ENCODE measurements at places on chromosomes 7 and 10.

DNA sequence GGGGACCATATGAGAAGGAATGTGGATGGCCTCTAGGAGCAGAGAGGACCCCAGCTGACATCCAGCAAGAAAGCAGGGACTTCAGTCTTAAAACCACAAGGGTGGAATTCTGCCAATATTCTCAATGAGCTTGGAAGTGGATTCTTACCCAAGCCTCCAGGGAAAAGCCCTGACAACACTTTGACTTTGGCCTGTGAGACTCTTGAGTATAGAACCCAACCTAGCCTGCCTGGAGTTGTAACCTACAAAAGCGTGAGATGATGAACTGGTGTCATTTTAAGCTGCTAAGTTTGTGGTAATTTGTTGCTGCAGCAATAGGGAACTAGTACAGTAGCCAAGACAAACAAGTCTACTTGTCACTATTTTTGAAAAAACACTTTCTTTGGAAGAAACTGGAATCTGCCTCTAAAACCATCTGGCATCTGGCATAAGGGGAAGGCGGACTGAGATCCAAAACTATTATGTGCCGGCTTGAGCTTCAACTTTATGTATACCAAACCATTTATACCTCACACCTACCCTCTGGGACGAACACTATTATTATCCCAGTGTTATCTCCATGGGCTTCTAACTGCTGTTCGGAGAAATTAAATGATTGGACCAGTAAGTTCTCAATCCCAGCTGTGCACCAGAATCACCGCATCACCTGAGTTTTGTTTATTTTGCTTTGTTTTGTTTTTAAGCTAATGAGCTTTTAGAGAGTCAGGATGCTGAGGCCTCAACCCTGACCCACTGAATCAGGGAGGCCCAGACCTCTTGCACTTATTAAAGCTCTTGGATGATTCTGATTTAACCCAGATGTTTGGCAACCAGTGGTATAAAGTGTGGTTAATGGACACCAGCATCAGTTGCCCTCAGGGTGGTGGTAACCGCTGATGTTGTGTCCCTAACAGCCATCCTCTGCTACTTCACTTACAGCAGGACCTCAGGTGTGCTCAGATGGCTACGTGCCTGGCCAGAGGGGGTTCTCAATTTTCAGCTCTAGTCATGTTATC is 83.0 kb downstream of the C1GALT1 start:
- DNase-seq, result no peak

DNA sequence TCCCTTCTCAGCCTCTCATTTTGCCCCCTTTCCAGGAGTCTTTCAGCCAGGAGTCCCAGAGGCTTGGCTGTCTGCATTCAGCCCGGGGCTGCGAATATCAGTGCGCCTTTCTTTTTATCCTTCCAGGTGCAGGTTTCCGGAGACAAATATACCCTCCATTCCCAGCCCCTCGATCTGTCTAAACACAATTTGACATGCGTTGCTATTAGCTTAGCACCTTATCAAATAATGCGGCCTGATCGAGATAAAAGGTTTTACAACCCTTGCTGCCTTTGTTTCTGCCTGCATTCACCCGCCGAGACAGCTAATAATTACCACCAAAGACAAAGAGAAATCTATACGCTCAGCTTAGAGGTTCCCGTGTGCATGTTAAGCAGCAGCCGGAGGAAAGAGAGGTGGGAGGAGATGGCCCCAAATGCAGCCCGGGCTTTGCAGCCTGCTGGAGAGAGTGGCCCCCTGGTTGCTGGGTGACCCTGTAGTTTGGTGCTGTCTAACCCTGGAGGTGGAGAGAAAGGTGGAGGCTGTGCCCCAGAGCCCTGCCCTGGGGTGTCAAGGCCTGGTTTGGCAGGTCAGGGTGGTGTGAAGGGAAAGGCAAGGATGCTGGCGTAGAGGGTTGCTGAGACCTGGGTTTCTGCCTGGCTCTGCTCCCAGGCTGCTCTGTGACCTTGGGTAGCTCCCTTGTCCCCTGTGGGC is 185.3 kb downstream of the RPS24 start:
- DNase-seq, result no peak

- DNase-seq, result no peak
Observed at GRCh38 chr10:125871338-125871737, 9.8 kb downstream of the DHX32 start.

GRCh38 chr7:33940503-33940902 is 35.2 kb downstream of the BMPER start:
- DNase-seq, result no peak

GRCh38 chr10:127161482-127161881 is 34.9 kb downstream of the INSYN2A start:
- no peak for DNase-seq

DNA sequence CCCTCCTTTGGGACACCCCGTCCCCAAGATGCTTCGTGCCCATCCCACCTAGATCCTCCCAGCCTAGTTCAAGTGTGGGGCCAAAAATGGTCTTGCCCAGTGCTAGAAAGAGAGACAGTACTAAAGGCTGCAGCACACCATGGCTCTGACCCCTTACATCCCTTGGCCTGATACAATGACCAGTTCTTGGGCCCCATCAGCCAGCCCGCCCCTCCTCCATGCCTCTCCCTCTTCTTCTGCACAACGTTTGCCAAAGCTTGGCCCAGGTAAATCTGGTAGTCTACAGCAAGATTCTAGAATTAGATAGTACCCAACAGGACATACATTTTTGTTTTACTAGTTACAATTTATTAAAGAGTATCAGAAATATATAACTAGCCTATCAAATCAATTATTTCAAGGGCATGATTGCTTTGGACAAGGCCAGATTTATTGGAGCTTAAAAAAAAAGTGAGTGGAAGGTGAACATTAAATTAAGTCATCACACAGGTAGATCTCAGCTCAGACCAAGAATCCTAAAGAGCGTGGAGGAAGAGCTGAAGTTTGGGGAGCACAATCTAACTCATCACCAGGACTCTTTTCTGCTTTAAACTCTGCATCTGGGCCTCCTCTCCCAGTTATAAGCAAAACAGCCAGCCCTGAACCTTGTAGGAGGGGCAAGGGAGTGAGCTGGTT is 69.8 kb downstream of the ZMIZ1 start:
- no peak for DNase-seq

- no peak for DNase-seq
Observed at GRCh38 chr10:43121444-43121843, 16.8 kb upstream of the CSGALNACT2 start.

- DNase-seq, result no peak
Observed at GRCh38 chr7:25543798-25544197, 315.5 kb upstream of the NPVF start.

GRCh38 chr10:51421853-51422252 is 277.5 kb downstream of the CSTF2T start:
- DNase-seq, result no peak

GRCh38 chr7:95276114-95276513 is 48.2 kb downstream of the PON1 start:
- DNase-seq, result no peak

GRCh38 chr7:141043616-141044015 is 28.9 kb upstream of the MRPS33 start:
- no peak for DNase-seq

GRCh38 chr10:17712717-17713471 is 39.1 kb upstream of the TMEM236 start:
- no peak for DNase-seq

GRCh38 chr10:70889291-70889690 is 926 bp upstream of the PCBD1 start:
- DNase-seq, result no peak

DNA sequence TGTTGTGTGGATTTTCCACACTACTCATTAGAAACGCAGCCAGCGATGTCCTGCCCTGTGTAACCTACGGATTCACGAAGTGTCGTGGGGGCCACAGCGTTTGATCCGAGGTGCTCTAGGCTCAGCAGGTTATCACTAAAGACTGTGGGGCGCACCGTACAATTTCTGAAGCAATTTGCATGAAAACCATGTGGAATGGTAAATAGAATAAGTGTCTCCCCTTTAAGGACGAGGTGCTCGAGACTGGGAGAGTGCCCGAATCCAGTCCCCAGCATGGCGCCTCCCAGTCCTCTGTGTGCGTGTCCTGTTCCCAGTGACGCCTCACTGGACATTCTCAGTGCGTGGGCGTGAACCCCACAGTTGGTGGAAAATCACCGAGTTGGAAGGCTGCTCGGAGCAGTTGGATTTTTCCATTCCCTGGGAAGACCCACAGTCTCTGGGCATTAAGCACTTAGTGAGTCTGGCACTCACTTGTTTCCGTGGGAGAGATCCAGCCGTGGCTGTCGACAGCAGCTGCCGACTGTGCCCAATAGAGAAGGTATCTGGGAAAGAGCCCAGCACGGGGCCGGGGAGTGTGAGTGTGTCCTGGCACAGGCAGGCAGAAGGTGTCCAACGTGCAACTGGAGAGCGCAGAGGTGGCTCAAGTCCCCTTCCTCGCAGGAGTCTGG is 37.0 kb downstream of the PFKP start:
- no peak for DNase-seq

DNA sequence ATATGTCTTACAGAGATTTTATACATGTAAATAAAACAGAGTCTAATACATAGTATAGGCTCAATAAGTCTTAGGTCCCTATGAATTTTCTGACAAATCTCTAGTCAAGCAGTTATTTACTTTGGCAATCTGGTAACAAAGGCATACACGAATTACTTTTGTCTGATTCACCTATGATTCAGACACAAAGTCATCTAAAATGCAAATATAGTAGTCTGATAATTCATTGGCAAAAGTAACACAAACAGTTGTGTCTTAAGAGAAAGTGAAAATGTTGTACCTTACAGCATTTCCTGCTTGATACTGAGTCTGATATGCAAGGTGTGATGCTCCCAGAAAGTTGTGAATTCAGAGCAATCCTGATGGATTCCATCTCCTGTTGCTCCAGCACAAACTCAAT is 209.4 kb upstream of the PRSS1 start:
- no peak for DNase-seq

GRCh38 chr10:78875331-78875877 is 193.4 kb upstream of the ZMIZ1 start:
- DNase-seq, result no peak

GRCh38 chr7:158947627-158948026 is 91.3 kb downstream of the DYNC2I1 start:
- DNase-seq, result no peak

GRCh38 chr7:35370687-35371086 is 116.8 kb upstream of the TBX20 start:
- DNase-seq, result no peak
